Activated CD4-positive, alpha-beta T cell treated with anti-CD3 and anti-CD28 coated beads for 48 hours (primary cell): ENCODE measurements at places on chromosomes 4 and X.

DNA sequence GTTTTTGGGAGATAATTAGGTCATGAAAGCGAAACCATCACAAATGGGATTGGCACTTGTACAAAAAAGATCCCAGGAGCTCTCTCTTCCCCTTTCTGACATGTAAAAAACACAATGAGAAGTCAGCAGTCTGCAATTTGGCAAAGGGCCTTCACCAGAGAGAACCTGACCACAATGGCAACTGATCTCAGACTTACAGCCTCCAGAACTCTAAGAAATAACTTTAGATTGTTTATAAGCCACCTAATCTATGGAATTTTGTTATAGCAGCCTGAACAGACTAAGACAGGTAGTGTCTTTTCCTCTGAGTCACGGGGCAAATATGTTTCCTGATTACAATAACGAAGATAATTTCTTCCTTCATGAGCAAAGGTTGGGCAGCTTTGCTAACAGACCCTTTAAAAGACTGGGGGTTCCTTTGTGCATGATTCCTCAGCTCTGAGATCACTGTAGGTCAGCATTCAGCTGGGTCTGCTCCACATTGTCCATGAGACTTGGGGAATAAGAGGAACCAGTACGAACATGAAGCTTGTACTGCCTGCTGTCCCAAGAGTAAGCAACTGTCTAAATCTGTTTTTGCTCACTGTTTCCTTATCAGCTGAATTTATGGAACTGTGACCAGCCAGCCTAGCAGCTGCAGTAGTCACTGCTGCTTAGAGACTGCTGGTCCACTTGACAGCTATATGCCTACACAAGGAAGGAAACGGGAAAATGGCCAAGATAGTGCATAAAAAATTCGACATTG lies 191.6 kb downstream of the ANAPC10 start:
- no peak for DNase-seq

DNA sequence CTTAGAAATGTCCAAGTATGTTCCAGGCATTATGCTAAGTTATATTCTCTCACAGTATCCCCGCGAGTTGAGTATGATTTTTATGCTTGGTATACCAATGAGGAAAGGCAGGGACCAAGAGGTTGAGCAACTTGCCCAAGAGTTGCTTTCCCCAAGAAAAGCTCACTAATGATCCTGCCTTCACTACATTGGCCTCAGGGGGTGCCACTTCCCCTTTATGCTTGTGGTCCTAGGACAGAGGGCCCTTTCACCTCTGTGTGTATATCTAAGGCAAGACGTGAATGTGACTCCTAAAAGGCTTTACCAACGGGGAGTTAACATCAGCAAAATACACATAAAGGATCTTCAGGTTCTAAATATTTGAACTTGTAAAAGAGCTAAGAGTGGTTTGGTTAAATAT lies 164.4 kb upstream of the CPEB2 start:
- DNase-seq, result no peak

DNA sequence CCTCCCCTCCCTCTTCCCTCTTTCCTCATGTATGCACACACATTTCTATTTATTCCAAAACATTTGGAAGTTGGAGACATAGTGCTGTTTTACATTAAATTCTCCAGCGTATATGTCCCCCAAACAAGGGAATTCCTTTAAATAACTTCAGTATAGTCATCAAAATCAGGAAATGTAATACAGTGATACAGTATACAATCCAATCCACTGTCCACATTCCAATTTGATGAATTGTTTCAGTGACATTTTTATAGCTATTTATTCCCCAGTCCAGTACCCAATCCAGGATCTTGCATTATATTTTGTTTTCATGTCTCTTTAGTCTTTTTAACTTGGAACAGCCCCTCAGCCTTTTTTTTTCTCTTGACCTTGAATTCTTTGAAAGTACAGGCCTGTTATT lies 233.0 kb downstream of the DKK2 start:
- DNase-seq, result no peak

- no peak for DNase-seq
These were observed 139.2 kb downstream of the PCDH18 start for GRCh38 chr4:137393044-137393443.

DNA sequence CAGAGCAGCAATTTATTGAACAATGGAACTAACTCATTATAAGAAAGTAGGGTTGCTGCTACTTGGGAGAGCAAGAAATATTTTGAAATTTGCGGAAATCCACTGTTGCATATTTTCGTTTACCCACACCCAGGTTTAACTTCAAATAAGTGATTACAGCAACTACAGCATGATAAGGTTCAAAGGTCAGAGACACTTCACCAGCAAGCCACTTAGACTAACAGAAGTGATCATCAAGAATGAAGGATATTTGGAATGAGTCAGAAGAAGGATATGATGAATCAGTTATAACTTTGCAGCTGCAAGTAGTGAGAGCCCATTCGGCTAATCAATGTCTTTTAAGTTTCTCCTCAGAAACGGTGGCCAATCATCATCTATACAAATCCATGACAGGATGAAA lies 199.3 kb downstream of the TMA16 start:
- DNase-seq, result no peak

- peak; percentile 68 for DNase-seq
These were observed 210.0 kb upstream of the STK26 start for GRCh38 chrX:131812847-131813825.

GRCh38 chr4:47642191-47642830 lies 157.2 kb downstream of the ATP10D start:
- DNase-seq, result no peak

- DNase-seq, result no peak
These were observed 60.3 kb upstream of the RXFP1 start for GRCh38 chr4:158461336-158461735.

DNA sequence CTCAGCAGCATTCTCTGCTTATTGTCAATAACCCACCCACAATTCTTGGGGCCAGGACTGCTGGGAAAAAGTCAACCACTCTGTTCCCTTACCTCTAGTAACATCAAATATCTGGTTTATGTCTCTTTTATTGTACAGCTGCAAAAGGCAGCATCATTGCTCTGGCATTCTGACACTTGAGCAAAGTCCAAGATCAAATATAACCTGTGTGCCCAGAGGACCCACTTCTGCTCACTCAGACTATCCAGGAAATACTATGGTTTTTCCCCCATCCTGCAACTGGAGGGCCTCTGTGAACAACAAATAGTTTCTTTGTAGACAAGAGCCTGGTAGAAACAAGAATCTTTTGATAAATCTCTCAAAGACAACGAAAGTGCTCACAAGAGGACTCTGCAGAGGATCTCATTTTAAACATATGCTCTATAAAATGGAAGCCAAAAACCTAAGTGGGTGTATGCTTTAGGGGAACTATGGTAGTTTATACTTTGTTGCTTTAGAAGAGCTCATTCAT lies 154.7 kb downstream of the RAB28 start:
- no peak for DNase-seq

DNA sequence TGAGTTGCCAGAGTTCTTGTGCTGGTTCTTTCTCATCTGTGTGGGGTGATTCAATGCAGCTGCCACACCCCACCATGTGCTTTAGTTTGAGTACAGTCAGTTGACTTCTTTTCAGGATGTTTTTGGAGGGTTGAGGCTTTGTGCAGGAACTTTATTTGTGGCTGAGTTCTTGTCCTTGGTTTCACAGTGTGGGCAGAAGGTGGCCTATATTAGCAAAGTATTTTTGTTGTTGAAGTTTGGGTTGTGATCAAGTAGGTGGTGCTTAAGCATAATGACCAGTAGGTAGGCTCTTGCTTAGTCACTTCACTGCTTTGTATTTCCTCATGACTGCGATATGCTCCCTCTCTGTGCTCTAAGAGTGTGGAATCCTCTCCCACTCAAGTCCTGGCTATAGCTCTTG lies 80.3 kb downstream of the ARHGAP24 start:
- no peak for DNase-seq

DNA sequence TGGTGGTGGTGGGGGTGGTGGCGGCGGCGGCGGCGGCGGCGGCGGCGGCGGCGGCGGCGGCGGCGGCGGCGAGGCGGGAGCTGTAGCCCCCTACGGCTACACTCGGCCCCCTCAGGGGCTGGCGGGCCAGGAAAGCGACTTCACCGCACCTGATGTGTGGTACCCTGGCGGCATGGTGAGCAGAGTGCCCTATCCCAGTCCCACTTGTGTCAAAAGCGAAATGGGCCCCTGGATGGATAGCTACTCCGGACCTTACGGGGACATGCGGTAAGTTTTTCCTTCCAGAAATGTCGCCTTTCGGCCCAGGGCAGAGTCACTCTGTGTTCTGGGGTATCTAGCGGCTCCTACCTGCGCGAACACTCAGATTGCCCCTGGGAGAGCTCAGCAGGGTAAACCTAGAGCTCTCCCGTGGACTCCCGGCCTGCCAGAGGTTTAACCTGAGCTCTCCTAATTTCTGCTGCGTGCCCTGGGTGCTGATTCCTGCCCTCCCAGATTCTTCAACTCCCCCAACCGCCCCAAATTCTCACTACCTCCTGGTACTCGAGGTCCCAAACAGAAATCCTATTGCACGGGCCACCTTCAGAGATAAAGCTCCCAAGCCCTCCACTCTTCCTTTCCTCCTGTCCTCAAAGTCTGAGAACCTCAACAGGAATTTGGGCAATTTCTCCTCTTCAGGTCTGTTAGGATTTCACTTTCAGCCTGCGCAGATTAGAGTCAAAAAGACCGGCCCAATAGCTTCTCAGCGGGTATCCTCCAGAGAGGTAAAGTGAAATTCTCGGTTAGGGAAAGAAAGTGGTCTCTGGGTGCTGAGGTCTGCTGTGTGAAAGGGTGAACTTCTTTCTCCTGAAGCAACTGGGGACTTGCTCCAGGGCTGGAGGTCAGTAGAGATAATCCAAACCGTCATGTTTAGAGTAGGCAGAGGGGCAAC lies 2.9 kb downstream of the AR start:
- DNase-seq, result no peak

DNA sequence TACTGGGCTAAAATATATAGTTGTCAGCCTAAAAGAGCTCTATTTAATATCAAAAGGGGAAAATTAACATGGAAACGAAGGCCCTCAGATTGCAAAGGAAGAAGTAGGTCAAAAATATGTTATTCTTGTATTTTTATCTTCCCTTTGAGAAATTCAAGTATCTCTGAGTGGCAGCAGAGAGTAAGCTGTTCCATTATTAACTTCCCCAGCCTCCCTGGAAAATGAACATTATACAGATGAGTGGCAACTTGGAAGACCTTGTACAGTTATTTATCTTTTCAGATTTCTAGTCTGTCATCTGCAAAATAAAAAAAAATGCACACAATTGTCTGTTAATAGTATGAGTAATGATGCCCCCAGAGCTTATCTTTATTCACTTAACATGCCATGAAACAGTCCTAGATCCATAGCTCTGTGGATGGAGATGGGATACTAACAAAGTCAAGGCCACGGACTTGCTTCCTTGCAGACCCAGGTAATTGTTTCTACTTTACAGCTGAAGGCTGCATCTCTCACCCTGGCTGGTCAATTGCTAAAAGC lies 93.0 kb downstream of the CORIN start:
- no peak for DNase-seq
